CMK (cell line): ENCODE measurements at places on chromosomes 16 and 17.

GRCh38 chr16:70597135-70597835 is 49.1 kb upstream of the IL34 start:
- no peak for DNase-seq

DNA sequence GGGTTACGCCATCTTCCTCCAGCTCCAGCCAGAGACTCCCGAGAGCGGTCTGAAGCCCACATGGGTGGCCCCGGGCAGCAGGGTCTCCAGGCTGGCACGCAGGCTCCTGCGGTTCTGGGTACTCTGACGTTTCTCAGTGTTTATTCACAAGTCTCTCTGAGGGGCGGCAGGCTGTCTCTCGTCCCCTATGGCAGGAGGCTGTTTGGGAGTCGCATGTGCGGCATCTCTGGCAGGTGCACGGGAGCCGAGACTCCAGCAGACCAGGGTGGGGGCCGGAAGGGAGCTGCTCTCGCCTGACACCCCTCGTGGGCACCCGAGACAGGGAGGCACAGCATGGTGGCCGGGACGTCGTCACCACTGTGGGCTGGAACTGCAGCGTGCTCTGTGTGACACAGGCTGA is 48.1 kb downstream of the ZNF778 start:
- no peak for DNase-seq

- DNase-seq: no peak
These were observed 34.8 kb downstream of the TIMM22 start for GRCh38 chr17:1031711-1032110.

DNA sequence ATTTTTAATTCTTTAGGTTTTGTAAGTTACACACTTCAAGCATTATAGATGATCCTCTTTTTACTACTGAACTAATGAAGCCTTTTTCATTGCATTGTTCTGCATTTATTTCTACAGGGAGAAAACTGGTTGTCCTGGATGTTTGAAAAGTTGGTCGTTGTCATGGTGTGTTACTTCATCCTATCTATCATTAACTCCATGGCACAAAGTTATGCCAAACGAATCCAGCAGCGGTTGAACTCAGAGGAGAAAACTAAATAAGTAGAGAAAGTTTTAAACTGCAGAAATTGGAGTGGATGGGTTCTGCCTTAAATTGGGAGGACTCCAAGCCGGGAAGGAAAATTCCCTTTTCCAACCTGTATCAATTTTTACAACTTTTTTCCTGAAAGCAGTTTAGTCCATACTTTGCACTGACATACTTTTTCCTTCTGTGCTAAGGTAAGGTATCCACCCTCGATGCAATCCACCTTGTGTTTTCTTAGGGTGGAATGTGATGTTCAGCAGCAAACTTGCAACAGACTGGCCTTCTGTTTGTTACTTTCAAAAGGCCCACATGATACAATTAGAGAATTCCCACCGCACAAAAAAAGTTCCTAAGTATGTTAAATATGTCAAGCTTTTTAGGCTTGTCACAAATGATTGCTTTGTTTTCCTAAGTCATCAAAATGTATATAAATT is 53.0 kb downstream of the TUBD1 start:
- no peak for DNase-seq

GRCh38 chr17:71505200-71505599 is 615.6 kb upstream of the SOX9 start:
- DNase-seq: no peak

DNA sequence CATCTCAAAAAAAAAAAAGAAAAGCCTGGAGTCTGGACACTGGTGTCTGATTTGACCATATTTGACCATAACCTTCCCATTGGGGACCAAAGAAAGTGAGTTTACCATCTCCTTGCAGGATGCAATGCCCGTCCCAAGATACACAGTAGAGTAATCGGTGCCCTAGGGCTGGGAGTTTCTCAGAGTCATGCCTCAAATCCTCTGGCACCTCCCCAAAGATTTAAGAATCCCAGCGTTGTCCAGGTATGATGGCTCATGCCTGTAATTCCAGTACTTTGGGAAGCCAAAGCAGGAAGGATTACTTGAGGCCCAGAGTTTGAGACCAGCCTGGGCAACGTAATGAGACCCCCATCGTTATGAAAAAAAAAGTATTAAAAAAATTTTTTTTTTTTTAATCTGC is 5.0 kb downstream of the PITPNM3 start:
- DNase-seq: no peak

- peak; percentile 96 for DNase-seq
These were observed 16.3 kb upstream of the MAP3K14 start for GRCh38 chr17:45332989-45333701.

- DNase-seq: no peak
These were observed 255.3 kb downstream of the CPPED1 start for GRCh38 chr16:12548270-12548983.

DNA sequence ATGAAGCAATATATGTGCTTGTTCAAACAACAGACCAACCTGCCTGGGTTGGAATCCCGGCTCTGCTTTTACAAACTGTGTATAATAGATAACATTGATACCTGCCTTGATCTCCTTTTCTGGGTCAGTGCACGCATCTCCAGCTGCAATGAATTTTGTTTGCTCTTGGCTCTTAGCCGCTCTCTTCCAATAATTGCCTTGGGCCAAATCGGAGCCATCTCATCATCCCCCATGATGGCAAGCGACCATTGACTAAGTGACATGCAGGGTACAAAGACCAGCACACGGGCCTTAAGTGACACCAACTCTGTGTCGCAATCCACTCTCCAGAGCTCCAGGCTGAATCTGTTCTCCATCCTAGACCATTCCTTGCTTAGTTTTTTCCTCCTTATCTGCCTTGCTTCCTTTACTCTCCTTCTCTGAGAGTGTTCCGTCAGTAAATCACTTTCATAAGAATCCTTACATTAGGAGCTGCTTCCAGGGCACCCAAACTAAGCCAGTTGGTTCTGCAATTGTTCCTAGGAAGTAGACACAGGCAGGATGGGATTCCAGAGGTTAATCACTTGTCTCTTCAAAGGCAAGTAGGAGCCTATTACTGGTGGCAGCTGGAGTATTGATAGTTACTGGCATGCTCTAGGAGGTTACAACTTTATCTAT is 134.2 kb downstream of the ABCA8 start:
- no peak for DNase-seq

DNA sequence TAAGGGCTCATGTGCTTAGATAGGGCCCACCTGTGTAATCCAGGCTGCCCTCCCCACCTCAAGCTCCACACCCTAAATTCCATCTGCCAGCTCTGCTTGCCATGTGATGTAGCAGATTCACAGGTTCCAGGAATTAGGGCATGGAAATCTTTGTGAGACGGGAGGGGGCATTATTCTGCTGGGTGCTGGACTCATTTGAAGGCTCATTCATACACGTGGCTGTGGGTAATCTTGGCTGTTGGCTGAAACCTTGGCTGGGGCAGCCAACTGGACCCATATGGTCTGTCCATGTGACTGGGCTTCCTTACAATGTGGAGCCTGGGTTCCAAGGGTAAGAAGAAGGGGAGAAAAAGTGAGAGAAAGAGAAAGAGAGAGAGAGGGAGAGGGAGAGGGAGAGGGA is 115.1 kb downstream of the CYLD start:
- DNase-seq: no peak

- no peak for DNase-seq
These were observed 62.4 kb upstream of the TBX2 start for GRCh38 chr17:61337290-61337689.

GRCh38 chr17:8696906-8697305 is 47.7 kb downstream of the CCDC42 start:
- DNase-seq: no peak

DNA sequence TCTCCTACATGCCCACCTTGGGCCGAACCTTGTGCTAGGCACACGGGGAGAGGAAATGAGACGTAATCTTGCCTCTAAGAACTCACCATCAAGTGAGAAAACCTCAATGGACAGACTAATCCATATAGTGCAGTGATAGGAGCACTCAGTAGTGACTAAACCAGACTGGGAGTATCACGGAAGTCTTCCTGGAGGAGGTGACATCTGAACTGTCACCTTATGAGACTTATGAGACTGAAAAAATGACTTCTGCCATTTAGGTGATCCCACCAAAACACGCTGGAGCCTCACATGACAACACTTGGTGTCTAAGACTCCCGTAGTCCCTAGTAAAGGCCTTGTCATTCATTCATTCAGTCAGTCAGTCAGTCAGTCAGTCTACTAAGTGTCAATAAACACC is 27.3 kb upstream of the MRTFB start:
- no peak for DNase-seq

GRCh38 chr17:29682987-29683386 is 60.3 kb upstream of the CORO6 start:
- DNase-seq: no peak

- DNase-seq: no peak
These were observed 17.8 kb upstream of the EEF2K start for GRCh38 chr16:22188267-22188594.

GRCh38 chr16:54923055-54923473 is 7.6 kb upstream of the IRX5 start:
- no peak for DNase-seq

- no peak for DNase-seq
These were observed 16.4 kb downstream of the ATP6V0A1 start for GRCh38 chr17:42475121-42475520.

DNA sequence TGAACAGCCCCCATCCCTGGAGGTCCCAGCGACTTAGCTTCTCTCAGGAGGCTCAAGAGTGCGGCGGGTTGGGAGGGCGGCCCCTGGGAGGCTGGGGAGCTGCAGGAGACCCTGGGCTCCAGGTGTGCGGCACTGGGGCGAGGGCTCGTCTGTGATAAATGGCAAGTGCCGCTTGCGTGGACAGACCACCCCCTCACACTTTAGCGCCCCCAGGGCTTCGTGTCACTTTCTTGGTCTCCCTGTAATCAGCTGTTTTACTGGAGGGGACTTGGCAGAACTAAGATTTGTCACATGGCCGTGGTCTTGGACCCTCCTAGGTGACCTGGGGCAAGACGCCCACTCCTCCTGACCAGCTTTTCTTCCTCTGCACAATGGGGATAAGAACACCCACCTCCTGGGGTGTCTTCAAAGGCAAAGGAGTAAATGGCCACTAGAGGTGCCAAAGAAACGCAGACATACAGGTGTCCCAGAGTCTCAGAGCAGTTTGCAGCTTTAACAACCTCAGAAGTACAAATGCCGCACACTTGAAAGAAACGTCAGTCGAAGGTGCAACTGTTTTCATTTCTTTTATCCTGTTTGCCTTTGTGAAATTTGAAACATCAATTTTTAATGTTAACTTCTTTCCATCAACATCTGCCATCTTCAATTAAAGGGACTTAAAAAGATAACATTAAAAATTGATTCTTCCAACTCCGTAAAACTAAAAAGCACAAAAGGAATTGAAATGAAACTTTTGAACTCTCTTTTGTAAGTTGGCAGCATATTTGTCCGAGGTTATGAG is 946 bp downstream of the OSGIN1 start:
- DNase-seq: no peak

GRCh38 chr16:19874851-19875546 is 9.6 kb downstream of the GPRC5B start:
- no peak for DNase-seq

GRCh38 chr17:77370586-77370985 is 229.8 kb downstream of the SEC14L1 start:
- DNase-seq: no peak

GRCh38 chr16:16062023-16062937 is 112.9 kb downstream of the ABCC1 start:
- DNase-seq: peak; percentile 86

- no peak for DNase-seq
These were observed 306.0 kb upstream of the CCL2 start for GRCh38 chr17:33949100-33949499.

DNA sequence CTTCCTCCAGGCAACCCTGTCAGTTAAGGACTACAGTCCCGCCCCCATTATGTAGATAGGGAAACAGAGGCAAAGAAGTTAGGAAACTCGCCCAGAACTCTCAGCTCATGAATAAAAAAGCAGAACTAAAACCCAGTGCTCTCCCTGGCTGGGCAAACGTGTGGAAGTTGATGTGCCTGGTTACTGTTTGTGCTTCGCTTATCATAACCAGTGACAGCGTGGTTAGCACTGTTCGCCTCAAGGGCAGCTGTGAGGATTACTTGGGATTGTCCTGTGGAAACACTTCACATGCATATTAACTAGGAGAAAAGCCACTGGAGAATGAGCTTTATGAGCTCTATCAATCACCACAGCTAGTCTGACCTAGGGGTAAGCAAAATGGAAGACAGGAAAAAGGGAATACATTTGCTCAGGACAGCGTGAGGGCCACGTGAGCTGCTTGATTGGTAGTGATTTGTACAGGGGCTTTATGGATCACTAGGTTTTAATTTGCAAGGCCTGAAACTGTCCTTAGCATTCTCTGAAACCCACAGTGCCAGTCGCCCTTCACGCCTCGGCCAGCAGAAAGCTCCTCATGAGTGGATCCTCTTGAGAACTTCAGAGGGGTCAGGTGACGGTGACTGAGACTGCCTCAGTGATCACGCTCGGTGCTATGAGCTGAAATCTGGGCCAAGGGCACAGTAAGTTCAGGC is 19.9 kb downstream of the CYB5D2 start:
- no peak for DNase-seq

DNA sequence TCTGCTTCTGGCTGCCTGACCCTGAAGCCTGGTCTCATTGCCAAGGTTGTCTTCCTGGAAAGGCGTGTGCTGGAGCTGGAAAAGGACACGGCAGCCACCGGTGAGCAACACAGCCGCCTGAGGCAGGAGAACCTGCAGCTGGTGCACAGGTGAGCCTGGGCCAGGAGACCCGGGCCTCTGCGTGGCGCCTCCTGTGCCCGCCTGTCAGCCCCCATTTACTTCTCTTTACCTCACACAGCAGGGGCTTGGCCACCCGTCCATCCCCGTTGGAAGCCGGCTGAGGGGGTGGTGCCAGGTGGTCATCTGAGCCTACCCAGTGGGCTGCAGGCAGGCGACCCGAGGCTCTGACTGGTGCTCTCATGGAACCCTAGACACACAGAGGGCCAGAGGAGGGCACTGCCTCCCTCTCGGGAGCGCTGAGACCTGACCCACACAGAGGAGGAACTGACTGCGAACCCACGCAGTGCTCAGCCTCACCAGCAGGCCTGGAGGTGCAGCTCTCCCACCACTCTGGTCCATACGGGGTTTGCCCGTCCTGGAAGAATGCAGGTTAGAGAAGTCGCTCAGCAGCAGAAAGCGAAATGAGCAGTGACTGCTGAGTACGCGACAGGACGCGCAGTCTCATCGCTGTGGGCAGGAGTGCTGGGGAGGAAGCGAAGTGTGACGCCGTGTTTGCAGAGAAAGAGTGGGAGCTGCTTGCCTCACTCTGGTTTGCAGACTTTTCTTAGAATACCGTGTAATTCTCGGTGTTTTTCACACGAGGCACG is 21.9 kb upstream of the CAPN15 start:
- DNase-seq: no peak

DNA sequence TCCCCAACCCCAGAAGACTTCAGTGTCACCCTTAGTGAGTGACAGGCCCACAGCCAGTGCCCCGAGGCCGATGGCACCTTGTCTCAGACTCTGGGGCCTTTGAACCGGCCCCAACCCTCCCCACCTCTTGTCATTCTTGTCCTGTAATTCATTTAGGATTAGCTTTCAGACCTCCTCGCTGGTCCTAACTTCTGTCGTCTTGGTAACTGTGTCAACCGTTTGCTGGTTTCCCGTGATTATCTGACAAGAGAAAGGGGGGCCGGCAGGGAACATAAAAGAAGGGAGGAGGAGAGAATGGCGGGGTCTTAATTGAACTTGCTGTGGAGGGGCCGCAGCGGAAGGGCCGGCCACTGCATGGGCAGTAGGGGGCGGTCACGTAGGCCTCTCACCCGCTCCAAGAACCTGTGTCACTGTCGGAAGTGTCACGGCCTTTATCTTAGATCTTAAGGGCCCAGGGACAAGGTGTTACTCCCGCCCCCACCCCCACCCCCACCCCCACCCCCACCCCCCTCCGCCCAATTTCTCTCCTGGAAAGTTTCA is 46.5 kb upstream of the GSE1 start:
- peak; percentile 67 for DNase-seq

GRCh38 chr16:15961060-15961511 is 11.7 kb downstream of the ABCC1 start:
- no peak for DNase-seq
